ENCODE measurements at places on chromosomes 6 and 20.
A peak's percentile ranks its signal among the peaks of the same experiment; 100 is the strongest.

DNA sequence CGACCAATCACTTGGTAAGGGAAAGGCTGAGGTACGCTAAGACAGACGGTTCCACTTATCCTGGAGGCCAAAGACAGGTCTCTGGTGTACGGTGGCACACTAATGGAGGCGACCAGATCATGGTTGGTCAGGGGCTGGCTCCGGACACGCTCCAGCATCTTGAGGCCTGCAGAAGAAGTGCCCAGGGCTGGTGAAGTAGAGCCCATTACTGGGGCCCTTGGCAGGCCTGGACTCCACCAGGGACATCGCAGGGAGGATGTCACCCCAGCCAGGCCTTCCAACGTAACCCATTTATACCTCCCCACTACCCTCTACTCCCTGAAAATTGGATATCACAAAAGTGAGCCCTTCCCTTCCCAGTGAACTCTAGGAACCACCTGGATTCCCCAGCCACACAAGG is 16.2 kb downstream of the KHDC1L start:
- no peak for DNase-seq

DNA sequence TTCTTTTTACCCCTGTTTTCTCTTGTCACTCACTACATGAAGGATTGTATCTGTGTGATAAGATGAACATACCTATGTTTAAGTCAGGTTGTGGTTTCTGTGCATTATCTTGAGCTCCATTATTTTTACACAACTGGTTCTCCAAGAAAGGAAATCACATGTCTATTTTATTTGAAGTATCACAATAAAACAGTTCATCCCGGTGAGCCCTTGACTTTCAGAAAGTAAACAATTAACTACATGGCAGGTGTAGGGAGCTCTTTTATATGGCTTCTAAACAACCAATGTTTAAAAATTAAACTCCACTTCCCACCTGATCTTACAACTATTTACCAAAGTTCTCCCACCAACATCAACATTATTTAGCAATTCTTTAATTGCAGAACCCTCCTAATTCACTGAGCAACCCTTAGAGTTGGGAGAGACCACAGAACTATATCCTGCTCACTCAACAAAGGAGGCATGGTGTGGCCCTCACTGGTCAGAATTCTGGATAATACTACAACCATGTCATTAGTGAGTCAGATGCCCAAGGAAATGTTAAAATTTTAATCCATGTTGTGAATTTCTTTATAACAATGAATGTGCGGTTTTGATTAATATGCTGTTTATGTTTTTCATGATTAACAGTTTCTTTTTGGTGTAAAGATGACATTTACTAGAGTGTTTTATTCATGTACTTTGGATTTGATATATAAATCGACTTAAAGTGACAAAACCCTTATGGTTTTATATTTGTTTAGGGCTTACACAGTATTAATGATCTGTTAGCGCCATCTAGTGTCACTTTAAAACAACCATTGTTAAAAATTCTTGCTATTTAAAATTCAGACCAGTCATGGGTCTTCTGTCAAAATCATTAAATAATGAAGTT is 50.0 kb upstream of the SCGN start:
- no peak for DNase-seq

DNA sequence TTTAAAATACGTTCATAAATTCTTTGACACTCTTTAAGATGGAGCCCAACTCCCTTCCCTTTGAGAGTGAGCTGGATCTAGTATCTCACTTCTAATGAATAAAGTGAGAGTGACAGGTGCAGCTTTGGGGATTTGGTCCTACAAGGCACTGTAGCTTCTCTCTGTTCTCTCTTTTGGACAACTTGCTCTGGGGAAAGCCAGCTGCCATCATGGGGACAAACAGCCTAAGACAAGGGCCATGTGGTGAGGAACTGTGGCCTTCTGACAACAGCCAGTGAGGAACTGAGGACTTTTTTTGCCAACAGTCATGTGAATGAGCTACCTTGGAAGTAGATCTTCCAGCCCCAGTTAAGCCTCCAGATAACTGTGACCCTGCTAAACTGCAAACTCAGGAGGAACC is 272.8 kb upstream of the AGPAT4 start:
- no peak for DNase-seq

DNA sequence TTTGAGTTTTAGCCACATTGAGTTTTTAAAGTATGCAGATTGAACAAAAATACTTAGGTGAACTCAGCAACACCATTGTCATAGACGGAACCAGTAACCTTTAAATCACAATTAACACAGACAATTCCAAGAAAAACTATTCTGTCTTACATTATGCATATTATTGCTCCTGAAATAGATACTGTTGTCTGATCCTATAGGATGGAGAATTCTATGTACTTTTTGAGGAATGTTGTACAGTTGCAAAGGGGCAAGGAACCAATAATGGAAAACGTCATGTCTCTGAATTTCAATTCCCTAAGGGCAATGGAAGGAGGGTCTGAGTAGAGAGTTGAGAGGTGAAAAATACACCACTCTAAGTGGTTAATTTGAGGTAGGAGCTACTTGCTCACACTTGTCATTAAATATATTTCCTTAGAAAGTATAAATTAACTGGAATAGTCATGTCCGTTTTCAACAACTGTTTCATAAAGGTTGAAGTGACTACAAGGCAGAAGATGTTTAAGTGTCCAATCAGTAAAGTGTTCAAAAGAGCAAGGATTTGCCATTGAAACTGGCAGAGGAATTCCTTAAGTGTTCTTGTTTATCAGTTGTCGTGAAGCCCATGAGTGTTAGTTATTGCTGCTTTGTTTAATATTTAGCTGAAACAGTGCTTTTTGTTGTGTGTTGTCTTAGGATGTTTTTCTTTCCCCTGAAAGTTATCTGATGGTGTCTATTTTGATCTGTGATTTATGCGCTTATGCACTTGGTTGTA is 1.3 kb downstream of the NKAIN2 start:
- DNase-seq, result no peak

DNA sequence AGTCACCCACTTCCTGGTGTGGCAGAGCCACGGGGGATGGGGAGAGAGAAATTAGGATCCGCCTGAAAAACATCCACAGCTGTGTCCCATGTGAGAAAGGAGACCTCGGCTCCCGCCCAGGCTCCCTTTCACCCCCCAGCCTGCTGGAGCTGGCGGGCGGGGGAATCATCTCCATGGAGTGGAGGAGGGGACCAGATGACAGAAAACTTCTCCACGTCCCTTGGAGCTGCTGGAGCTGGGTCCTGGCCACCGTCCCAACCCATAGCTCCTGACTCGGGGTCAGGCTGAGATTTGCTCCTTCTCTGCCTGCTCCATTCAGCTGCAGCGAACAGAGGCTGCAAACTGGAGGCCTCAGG is 113.8 kb downstream of the CEBPB start:
- peak; percentile 69 for DNase-seq

GRCh38 chr6:159860482-159860881 is 30.3 kb upstream of the MAS1 start:
- DNase-seq, result no peak

- peak; percentile 45 for DNase-seq
Observed at GRCh38 chr6:163392533-163392932, 22.0 kb upstream of the QKI start.

DNA sequence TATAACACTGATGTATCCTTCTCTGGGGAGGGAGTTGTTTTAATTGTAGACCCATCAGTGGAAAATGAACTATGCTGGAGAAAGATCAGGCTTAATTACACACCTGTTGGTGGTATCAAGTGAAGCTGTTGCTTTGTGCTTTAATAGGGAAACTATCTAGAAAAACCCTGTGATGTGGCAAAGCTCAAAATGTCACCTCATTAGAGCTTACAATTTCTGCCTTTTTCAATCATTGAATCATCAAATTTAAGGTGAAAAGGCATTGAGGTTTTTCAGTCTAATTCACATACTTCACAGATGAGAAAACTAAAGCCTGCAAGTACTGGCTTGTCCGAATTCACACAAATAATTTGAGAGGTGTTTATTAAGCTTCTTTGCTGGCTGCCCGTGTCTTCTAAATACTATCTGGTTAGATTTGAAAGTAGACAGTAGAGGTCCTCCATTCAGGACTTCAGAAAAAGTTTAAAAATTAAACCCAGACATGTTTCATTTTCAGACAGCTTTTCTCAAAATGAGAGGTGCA is 143.3 kb upstream of the MAP3K7 start:
- no peak for DNase-seq

- peak; percentile 67 for DNase-seq
Observed at GRCh38 chr6:157184202-157185015, 138.9 kb downstream of the TMEM242 start.

- DNase-seq, result no peak
Observed at GRCh38 chr20:62686869-62687830, 21.5 kb upstream of the NTSR1 start.

GRCh38 chr6:76615395-76615794 is 542.9 kb upstream of the IMPG1 start:
- DNase-seq, result no peak

DNA sequence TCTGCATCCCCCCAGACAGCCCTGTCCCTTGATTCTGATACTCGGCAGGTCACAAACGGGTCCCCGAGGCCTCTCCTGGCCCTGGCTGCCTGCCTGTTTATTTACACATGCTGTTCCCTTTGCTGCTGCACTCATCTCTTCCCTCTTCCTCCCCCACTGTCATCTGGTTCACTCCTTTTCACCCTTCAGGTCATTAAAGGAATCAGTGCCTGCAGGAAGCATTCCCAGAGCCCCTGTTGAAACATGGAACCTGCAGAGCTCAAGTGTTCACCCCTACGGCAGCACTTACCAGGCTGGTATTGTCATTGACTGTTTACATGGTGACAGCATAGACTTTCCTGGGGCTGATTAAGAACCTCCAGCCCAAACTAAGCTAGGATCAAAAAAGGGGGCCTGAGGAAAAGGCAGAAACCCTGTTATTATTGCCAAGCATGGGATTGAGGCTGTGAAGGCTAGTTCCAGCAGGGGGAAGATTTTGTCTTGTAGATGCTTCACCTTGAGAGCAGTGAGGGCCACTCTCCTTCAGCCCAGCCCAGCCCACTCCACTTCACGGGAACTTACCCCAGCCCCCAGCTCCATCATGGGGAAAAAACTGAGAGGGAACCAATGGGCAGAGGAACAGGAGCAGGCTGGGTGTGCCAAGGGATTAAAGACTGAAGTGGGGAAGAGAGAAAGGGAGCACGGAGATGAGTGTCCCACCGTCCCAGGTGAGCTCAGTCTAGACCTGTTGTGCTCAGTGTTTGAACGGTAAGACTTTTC is 73.2 kb downstream of the JPH2 start:
- no peak for DNase-seq

GRCh38 chr20:38789503-38790199 is 15.8 kb upstream of the PPP1R16B start:
- no peak for DNase-seq

DNA sequence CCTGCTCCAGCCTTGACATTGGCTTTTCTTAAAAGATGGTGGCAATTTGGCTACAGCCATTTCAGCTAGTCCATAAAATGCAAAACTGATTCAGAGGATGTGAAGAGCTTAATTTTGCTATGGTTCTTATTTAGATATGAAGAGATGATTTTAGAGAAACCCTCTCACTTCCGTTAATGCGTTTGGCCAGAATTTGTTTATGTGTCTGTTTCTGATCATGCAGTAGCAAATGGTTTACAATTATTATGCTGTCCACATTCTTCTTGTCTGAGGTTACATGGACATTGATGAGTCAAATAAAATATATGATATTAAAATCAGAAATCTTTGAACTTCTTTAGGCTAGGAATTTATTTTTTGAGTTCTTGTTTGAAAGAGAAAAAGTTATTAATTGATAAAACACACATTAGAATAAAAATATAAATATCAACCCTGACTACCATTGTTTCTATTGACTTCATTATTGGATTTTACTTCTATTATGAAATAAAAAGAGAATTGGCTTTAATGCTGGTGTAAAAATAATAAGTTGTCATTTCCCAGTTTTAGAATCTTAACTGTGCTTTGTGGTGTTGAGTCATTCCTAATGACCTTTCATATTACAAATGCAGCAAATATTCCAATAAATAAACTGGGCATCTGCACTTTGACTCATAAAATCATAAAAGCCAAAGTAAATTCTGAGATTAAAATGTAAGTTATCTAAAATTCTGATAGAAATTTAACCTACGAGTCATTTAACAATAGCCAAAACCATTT is 1286.0 kb upstream of the GJE1 start:
- no peak for DNase-seq

DNA sequence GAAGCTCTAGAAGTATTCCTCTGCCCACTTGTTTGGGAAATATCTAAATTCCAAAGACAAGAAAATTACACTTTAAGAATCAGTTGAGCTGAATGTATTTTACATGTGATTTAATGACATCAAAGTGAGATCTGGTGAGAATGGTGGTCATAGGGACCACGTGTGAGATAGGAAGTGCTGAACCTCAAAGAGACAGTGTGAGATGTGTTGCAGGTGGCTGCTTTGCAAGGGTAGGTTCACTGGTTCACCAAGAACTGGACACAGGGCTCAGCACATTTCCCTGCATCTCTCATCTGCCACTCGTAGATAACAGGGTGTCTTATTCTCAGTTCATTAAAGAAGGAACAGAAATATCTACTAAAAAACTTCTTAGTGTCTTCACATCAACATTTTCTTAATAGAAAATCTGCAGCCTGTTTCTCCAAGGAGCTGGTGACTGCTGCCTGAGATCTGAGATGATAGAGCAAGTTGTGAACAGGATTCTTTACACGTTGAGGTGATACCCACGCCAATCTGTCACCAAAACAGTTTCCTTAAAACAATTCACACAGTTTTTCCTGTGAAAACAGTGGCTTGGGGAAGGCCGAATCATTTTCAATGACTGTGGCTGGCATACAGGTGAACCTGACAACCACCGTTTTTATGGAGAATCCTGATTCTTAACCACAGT is 7.2 kb downstream of the CCR6 start:
- DNase-seq, result no peak

GRCh38 chr6:143164565-143165105 is 103.9 kb downstream of the AIG1 start:
- DNase-seq, result no peak

- DNase-seq, result no peak
Observed at GRCh38 chr6:35356391-35356790, 14.0 kb downstream of the PPARD start.

- DNase-seq, result no peak
Observed at GRCh38 chr20:34629342-34629741, 47.5 kb downstream of the PIGU start.

DNA sequence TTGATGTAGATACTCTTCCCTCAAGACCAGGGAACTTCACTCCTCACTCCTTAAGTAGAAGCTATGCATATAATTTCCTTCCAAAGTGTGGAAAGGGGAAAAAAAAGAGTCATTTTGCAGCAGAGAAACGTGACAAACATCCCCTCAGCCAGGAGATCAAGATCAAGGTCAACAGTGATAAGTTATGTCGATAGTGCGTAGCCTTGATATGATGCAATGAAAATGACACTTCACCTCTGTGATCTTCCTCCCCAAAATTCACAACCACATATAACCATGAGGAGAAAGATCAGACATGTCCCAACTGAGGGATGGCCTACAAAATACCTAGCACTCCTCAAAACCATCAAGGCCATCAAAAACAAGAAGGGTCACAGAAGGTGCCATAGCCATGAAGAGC is 160.4 kb upstream of the MYLIP start:
- DNase-seq, result no peak
